Stromal cell of bone marrow (primary cell): ENCODE measurements at places on chromosomes 16 and 17.

DNA sequence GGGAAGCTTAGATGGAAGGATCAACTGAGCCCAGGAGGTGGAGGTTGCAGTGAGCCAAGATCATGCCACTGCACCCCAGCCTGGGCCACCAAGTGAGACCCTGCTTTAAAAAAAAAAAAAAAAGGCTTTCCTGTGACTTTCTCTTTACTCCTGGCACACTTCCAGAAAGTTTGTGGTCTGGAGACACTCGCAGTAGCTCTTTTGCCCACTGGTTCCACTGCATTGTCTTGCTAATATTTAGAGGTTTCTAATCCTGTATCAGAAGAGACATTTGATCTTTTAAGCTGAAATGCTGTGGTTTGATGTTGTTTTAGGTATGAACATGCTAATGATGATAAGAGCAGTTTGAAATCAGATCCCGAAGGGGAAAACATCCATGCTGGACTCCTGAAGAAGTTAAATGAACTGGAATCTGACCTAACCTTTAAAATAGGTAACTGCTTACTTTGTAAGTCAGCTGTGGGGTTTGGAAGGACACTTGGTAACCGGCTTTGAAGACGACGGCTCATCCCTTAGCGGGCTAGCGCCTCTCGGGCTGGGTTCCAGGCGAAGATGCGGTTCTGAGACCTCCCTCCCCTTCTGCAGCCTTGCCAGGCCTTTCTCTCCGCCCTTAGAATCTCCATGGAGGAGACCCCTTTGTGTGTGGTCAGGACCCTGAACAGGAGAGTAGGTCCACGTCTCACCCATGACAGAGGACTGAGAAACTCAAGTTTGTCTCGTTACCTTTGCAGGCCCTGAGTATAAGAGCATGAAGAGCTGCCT is 23.1 kb downstream of the NTAN1 start:
- no peak for DNase-seq

GRCh38 chr16:79209308-79209707 is 391.2 kb downstream of the MAF start:
- no peak for DNase-seq

- DNase-seq, result no peak
Observed at GRCh38 chr16:56872863-56873391, 7.9 kb downstream of the SLC12A3 start.

GRCh38 chr17:64694207-64694606 is 32.1 kb upstream of the SMURF2 start:
- peak; percentile 72 for DNase-seq

DNA sequence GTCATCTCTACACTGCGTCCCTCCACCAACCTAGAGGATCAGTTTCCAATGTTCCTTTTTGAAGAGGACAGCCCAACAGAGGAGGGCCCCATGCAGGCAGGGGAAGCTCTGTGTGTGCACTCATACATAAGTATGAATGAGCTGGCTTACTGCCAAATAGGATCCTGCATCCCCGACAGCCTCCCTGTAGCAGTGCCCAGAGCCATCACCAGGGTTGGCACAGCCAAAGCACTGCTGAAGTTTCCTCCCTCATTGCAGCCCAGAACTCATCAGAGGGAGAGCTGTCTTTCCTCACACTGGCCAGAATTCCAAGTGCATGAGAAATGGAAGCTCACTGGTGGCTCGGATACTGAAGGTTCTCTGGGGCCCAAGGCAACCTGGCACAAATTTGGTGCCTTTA is 114.4 kb downstream of the ASIC2 start:
- DNase-seq, result no peak

GRCh38 chr17:31112001-31112661 is 17.4 kb downstream of the NF1 start:
- DNase-seq, result no peak

GRCh38 chr17:47797797-47798196 is 23.8 kb downstream of the OSBPL7 start:
- no peak for DNase-seq

DNA sequence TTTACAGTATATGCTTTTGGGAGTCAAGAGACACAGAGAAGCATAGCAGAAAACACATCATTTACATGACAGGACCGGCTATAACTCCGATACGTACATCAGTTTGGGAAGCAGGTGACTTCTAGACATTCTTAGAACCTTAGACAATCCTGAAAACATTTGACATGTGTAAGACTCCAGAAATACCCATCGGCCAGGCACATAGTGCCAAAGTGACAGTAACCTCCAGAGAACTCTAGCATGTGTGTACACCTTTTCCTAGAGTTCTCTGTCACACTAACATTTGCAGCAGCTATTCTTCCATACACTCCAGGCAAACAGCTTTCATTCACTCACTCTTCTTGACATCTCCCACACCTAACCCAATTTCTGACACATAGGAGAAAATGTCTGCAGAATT is 3.4 kb upstream of the TAOK1 start:
- no peak for DNase-seq

- no peak for DNase-seq
Observed at GRCh38 chr17:2054262-2054511, 716 bp upstream of the HIC1 start.

- no peak for DNase-seq
Observed at GRCh38 chr17:78774453-78774852, 7.6 kb downstream of the CYTH1 start.

DNA sequence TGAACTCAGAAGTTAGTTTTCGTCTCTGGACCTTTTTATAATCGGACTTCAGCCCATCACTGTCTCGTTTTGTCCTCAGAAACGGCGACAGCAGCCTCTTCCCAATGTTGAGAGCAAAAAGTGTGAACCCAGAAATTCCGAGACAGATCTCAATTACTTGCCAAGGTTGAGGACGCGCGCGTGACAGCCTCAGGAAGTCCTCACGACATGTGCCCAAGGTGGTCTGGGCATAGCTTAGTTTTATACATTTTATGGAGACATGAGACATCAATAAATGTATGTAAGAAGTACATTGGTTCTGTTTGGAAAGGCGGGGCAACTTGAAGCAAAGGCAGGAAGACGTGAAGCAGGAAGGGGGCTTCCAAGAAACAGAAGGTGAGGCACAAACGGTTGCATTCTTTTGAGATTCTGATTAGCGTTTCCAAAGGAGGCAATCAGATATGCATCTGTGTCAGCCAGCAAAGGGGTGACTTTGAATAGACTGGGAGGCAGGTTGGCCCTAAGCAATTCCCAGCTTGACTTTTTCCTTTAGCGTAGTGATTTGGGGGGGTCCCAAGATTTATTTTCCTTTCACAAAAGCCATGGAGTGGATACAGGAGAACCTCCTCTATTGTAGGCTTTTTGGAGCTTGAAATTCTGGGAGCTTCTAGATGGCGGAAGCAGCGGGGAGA is 583 bp upstream of the ZNF747 start:
- no peak for DNase-seq

DNA sequence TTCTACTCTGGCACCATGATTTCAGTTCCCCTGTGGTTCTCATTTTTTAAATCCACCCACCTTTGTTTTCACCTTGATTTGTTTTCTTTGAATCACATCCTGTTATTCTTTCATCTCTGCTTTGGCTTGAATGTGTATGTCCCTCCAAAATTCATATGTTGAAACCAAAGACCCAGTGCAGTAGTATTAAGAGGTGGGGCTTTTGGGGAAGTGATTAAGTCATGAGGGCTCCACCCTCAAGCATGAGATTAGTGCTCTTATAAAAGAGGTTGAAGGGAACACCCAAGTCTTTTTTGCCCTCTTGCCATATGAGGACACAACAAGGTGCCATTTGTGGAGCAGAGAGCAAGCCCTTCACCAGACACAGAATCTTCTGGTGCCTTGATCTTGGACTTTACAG is 382.3 kb downstream of the SLC39A11 start:
- DNase-seq, result no peak

- DNase-seq, result peak; percentile 11
Observed at GRCh38 chr17:7781429-7781828, 52.6 kb upstream of the KDM6B start.

DNA sequence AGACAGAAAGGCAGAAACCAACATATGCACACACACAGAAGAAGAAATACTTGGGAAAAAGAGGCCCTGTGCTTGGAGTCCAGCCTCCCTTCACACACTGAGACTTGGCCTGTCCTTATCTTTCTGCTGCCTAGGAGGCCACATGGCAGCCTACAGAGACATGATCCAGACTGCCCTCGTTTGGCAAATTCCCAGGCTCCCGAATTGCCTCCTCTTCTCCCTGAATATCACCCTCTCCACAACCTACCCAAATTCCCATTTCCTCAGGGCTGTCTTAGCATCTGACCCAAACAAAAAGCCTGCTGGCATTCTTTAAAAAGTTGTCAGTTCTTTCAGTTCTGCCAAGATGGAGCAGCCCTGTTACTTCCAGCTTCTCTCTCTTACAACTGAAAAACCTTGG is 59.8 kb downstream of the DNAH17 start:
- no peak for DNase-seq

DNA sequence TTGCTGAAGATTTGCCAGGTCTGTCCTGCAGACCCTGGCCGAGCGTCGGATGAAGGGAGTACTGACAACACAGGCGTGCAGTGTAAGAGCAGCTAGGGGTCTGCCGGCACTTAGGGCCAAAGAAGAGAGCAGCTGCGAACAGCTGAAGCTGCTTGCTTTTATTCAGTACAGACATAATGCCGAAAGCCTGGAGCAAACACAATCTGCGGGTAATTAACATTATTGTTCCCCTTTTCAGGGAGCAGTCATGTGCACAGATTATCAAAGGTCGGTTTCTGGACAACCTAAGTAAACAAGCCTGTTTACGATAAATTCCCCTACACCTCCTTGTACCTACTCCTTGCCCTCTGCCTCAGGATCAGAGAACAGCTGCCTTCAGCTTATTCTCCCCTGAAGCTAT is 12.0 kb upstream of the KRT23 start:
- no peak for DNase-seq

GRCh38 chr16:59198487-59198886 is 464.4 kb upstream of the GOT2 start:
- no peak for DNase-seq

GRCh38 chr17:80012765-80013741 is 22.6 kb downstream of the TBC1D16 start:
- DNase-seq, result no peak

DNA sequence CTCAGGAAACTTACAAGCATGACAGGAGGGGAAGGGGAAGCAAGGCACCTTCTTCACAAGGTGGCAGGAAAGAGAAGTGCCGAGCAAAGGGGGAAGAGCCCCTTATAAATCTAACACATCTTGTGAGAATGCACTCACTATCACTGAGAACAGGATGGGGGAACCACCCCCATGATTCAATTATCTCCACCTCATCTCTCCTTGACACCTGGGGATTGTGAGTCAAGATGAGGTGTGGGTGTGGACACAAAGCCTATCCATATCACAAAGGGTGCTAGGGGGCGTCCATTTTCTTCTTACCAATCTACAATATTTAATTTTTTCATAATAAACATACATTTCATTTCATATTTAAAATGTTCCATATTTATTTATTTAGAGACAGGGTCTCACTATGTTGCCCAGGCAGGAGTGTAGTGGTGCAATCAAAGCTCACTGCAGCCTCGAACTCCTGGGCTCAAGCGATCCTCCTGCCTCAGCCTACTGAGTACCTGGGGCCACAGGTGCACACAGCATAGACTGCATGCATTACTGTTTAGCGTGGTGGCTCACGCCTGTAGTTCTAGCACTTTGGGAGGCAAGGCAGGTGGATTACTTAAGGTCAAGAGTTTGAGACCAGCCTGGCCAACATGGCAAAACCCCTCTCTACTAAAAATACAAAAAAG is 26.5 kb upstream of the FAAP100 start:
- no peak for DNase-seq

DNA sequence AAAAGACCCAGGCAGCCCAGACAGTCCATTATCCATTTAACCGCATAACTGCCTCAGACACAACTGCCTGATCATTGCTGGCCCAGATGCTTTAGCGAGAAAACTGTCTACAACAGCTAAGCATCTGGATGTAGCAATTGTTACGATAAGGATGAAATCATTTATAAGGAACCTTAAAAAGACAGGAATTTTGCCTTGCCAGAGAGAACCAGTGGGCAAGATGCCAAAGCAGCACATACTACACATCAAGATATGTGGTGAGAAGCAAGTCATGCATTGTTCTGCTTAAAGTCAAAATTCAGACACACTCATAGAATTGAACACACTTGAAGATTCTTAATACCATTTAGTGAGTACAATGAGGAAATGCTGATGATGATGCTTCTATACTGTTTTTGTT is 1525.3 kb downstream of the CDH8 start:
- DNase-seq, result no peak

DNA sequence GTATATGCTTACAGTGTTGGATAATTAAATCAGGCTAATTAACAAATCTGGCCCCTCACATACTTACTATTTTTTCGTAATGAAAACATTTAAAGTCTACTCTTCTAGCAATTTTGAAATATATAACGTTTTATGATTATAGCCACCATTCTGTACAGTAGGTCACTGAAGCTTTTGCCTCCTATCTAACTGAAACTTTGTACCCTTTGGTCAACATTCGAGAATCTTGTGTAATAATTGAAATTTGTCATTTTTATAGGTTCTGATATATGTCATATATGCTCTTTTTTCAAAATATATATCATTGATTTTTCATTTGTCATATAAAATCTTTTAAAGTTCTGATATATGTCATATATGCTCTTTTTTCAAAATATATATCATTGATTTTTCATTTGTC is 12.7 kb downstream of the PHKB start:
- DNase-seq, result no peak

- no peak for DNase-seq
Observed at GRCh38 chr17:20263595-20263994, 203.7 kb downstream of the LGALS9B start.

DNA sequence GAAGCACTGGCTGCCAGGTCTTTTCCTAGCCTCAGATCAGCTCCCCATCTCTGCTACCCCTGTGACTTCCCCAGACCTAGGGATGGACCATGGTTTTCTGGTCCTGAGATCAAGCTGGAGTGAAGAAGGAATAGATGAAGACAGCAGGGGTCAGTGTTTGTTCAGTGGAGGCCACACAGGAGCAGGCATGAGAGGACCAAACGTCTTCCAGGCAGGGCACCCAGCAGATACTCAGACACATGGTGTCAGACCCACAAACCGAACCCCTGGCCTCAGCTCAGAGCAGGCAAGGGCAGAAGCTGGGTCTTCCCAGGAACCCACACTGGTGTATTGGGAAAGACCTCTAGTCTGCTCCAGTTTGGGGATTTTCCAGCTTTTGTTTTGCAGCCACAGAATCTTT is 189.7 kb downstream of the IRX5 start:
- peak; percentile 28 for DNase-seq

- DNase-seq, result no peak
Observed at GRCh38 chr17:46788796-46789195, 29.7 kb downstream of the WNT3 start.

DNA sequence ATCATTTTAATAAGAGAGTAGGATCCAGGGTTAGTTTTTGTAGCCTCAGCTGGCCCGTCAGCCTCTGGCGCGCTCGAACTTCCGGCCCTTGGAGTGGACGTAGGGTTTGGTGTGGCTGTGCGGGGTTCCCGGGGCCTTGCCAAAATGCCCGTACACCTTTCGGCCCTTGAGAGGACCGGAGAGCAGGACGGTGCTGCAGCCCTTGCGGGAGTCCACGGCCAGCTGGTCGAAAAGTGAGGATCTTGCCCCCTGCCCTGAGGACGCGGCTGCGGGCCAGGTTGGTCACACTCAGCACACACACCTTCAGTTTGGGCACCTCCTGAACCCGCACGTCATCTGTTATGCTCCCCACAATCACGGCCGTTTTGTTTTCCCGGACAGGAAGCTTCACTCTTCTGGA is 42.2 kb upstream of the CNTNAP4 start:
- no peak for DNase-seq
